ENCODE measurements at places on chromosomes 7 and 10. TPM values are rescaled to one million over a fixed set of nuclear protein-coding genes. Genes with fewer than 3 reads are reported as not detected.

The TET1 gene
- total RNA-seq: 1.5 TPM

The ENTPD1 gene
- total RNA-seq: 31.4 TPM

The NFKB2 gene
- 37.0 TPM for total RNA-seq

The PIK3CG gene
- total RNA-seq: 13.2 TPM

The SLC39A12 gene
- 0.15 TPM for total RNA-seq

GRCh38 chr10:4125776-4126175 lies 340.8 kb upstream of the KLF6 start:
- DNase-seq: no peak

DNA sequence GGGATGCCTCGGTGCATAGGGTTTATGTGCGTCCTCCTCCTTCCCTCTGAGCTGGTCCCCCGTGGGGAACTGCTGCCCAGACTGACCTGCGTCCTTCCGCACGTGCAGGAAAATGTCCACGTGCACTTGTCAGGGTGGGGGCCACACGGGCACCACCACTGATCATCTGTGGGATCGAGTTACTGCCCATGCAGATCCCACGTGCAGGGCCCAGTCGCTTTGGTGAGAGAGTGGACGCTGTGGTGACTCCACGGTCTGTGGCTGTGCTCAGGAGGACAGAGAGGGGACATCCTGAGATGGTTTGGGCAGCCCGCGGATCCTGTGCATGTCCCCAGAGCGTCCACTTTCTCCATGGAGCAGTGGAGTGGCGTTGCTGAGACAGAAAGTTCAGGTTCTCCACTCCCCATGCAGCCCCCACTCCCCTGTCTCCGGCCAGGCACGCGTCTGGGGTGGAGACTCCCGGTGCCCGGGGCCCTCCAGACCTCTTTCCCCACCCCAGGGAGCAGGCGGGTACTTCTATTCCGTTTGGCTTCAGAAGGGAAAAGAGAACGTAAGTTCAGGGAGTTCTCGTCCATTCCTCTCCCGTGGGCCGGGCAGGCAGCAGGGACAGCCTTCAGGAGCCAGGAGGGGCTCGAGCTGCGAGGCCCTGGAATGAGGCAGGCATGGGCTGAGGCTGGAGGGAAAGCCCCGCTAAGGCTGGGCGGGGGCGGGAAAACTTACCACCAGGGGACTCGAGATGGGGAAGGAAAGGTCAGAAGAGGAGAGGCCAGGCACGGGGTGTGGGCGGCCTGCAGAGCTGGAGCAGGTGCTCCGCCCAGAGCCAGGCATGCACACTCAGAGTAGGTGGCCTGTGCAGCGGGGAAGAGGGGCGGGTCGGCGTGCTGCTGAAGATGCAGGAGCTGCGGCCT lies 59.9 kb downstream of the EGFR start:
- peak; percentile 86 for DNase-seq

DNA sequence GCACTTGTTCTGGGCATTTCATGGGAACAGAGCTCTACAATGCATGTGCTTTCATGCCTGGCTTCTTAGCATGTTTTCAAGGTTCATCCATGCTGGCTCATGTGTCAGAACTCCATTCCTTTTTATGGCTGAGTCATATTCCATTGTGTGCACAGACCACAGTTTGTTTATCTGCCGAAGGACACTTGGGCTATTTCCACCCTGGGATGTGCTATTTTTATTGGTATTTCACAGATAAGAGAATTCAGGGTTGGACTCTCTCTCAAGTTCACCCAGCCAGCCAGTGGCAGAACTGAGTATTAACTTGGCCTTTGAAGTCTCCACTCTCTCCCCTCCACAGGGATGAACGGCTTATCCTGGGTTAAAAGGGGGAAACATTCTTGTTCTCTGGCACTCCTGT lies 190.7 kb upstream of the GPR26 start:
- no peak for DNase-seq

- no peak for DNase-seq
Measured at GRCh38 chr7:116317907-116318306, 107.6 kb downstream of the TES start.

DNA sequence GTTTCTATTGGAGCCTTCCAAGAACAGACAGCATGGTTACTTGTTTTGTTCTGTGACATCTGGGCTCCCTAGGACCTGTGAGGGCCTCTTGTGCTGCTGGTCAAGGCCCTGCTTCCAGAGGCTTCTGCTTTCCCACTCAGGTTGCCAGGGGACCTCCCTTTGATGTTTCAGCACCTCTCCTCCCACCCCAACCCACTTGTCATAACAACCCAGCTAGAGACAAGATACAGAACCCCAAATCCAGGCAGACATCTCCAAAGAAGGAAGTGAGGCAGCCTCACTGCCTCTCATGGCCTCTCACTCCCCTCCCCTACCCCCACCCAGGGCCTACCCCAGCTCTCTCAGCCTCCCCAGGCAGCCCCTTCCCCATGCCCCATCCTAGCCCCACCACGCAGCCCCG lies 11.3 kb downstream of the NFKB2 start:
- no peak for DNase-seq

DNA sequence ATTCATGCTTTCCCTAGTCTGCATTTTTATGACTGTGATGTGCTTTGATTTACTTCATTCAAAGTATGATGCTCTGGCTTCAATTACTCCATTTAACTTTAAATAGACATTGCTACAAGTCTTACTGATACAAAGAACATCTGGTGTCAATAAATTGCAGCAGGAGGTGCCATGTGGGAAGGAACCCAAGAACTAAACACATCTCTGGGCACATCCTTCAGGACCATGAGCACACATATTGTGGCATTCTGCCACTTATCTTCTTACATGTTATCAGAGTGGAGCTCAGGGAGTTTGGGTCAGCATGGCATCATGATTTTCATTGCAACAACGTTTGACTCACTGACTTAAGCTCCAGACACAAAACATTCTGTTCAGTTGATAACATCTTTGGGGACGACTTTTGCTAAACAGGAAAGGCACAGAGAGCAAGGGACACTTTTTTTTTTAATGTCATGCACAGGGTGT lies 227.0 kb downstream of the DKK1 start:
- DNase-seq: no peak

DNA sequence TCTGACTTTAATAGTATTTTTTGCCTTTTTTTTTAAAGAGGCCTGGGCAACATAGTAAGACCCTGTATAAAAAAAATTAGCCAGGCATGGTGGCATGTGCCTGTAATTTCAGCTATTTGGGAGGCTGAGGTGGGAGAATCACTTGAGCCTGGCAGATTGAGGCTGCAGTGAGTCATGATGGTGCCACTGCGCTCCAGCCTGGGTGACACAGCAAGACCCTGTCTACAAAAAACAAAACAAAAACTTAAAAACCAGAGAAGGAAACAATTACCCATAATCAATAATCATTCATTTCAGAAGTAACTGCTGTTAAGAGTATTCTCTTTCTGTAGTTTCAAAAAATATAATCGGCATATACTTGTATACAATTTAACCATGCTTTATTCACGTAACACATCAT lies 28.0 kb downstream of the VPS26A start:
- no peak for DNase-seq

- no peak for DNase-seq
Measured at GRCh38 chr7:128108641-128109423, 77.6 kb upstream of the LRRC4 start.

DNA sequence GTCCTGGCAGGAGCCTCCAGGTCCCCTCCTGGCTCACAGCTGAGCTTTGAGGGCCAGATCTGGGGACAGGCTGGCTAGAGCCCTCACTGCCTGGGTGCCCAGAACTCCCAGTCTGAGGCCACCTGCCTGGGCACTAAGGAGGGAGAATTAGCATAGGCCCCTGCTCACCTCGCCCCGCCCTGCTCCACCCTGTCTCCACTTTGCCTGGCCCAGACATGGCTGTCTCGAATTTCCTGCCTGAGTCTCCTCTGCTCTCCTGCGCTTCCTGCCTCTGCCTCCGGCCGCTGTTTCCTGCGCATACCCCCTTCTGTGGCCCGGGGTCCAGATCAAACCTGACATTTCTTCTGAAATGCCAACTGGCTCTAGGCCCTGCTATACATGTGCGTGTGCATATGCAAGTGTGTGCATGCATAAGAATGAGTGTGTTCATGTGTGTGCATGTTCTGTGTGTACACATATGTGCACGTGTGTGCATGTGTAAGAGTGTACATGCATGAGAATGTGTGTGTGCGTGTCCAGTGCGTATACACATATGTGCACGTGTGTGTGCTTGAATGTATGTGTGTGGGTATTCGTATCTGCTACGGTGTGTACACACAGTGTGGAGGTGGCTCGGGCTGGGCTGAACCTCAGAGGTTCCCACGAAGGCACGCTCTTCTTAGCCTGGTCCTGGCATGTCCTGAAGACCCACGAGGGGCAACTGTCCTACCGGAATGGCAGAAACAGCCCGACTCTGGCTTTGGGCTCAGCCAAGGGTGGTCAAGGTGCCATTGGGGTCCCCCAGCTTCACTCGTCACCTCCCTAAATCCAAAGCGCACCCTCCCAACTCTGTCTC lies 64.9 kb downstream of the MYL10 start:
- DNase-seq: no peak

DNA sequence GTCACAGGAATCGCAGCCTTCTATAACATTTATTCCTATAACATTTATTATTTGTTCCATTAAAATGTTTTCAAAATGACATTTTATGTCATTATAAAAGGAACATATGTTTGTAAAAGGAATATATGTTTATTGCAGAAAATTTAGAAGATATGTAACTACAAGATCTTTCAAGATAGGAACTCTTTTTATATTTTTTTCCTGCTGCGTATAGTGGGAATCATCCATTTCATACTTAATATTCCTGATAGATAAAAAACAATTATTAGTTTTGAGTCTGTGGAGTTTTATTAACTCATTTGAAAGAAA lies 55.6 kb downstream of the CCNY start:
- DNase-seq: no peak

- DNase-seq: no peak
Measured at GRCh38 chr10:6624392-6624791, 44.3 kb upstream of the PRKCQ start.

DNA sequence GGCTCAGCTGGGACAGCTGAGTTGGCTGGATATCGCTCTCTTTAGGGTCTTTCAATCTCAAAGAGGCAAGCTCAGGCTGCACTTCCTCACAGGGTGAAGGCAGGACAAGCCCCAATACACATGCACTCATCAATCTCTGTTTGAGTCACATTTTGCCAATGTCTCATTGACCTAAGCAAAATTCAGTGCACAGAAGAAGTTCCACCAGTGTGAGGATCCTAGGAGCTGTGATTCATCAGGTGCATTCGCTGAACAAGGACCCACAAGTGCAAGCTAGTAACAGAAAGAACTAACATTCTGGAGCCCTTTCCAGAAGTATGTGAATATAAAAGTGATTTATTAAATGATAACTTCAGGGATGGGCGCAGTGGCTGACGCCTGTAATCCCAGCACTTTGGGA lies 477.2 kb downstream of the GPAM start:
- DNase-seq: no peak

- DNase-seq: no peak
Measured at GRCh38 chr7:107501593-107501992, 31.7 kb downstream of the GPR22 start.

- no peak for DNase-seq
Measured at GRCh38 chr7:52325237-52325636, 710.2 kb upstream of the POM121L12 start.

Measured in left lung (tissue), 14 donors.